ENCODE measurements at places on chromosomes 4 and X. TPM values are rescaled to one million over a fixed set of nuclear protein-coding genes. Genes with fewer than 3 reads are reported as not detected.
A peak's percentile ranks its signal among the peaks of the same experiment; 100 is the strongest.

DNA sequence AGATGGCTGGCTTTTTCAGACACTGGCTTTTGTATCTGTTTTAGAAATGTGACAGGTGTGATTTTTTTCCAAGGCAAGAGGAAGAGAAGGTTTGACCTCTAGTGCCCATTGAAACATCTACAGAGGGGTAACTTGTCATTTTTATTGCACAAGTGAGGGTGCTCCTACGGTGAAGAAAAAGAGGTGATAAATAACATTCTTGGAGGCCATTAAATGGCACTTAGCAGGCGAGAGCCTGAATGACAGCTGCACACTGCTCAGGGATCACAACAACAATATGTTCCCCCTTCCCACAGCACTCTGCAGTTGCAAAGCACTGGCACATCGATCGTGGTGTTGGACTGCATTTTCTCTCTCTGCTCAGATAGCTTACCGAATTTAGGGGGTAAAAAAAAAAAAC, 22.9 kb downstream of the FAM184B start:
- no peaks in the 10 kb centered on the region for H3K27me3 ChIP-seq
- no peak overlapping the region for H3K4me3 ChIP-seq
- DNase-seq = no peak
- H3K36me3 ChIP-seq = no peaks in the 10 kb centered on the region
- H3K27ac ChIP-seq = no peak overlapping the region

CCKAR gene
- 21.1 TPM for total RNA-seq

ASMT gene
- total RNA-seq = not detected

GRCh38 chrX:33735182-33735581, 396.9 kb downstream of the FAM47A start:
- DNase-seq = no peak
- no peak overlapping the region for H3K27ac ChIP-seq
- no peaks in the 10 kb centered on the region for H3K4me1 ChIP-seq
- H3K27me3 ChIP-seq = no peaks in the 10 kb centered on the region
- H3K4me3 ChIP-seq = no peak overlapping the region

- no peak for DNase-seq
- H3K27me3 ChIP-seq = no peaks in the 10 kb centered on the region
- H3K27ac ChIP-seq = no peak overlapping the region
- H3K36me3 ChIP-seq = no peaks in the 10 kb centered on the region
Observed at GRCh38 chr4:183413234-183414200, 30.9 kb upstream of the CDKN2AIP start.

SLC49A3 gene
- 2.7 TPM for total RNA-seq

DNA sequence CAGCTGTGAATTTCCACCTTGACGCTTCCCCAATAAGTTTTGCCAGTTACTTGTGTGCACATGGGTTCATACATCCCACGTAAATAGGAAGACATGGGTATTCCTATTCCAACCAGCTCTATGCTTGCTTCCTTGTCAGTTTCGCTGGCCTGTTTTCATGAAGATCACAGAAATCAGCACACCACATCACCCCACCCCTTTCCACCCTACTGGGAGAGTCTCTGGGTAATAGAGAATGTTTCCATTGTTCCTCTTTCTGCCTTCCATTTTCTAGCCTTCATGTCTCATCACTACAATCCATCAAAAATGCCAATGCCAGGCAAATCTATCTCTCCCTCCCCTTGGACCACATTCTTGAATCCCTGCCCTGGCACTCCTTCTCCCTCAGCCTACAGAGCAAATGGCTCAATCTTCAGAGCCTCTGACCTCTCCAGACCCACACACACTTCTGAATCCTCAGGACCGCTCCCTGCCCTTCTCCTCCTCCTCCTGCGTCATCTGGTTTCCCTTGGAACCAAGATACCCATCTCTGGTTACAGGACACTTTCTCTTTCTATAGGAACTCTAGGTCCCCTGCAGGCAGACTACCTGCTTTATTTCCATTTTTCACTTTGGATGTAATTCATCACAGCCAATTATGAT, 323.3 kb downstream of the DHX15 start:
- no peaks in the 10 kb centered on the region for H3K36me3 ChIP-seq
- no peaks in the 10 kb centered on the region for H3K27me3 ChIP-seq
- DNase-seq = no peak
- no peaks in the 10 kb centered on the region for H3K4me1 ChIP-seq
- H3K4me3 ChIP-seq = no peak overlapping the region
- H3K27ac ChIP-seq = no peak overlapping the region

GRCh38 chrX:154401918-154402621, 3.9 kb downstream of the RPL10 start:
- no peak overlapping the region for H3K4me3 ChIP-seq
- peaks cover 22% of the 10 kb centered on the region for H3K4me1 ChIP-seq
- peak overlapping the region; percentile 48 for H3K27ac ChIP-seq
- no peaks in the 10 kb centered on the region for H3K27me3 ChIP-seq
- no peak for DNase-seq
- H3K36me3 ChIP-seq = peaks cover 31% of the 10 kb centered on the region

- DNase-seq = no peak
- no peaks in the 10 kb centered on the region for H3K4me1 ChIP-seq
- no peaks in the 10 kb centered on the region for H3K36me3 ChIP-seq
- no peak overlapping the region for H3K4me3 ChIP-seq
- H3K27ac ChIP-seq = no peak overlapping the region
Observed at GRCh38 chr4:137635108-137635507, 102.8 kb upstream of the PCDH18 start.

DNA sequence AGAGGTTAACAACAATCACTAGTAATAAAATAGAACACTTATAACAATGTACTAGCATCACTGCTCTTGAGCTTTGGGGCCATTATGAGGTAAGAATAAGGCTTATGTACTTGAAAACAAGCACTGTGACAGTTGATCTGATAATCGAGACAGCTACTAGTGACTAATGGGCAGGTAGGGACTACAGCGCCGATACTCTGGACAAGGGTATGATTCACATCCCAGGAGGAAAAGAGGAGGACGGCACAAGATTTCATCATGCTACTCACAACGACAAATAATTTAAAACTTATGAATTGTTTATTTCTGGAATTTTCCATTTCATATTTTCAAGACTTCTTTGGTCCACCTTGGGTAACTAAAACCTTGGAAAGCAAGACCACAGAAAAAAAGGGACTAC, 62.3 kb downstream of the FAM184B start:
- H3K27ac ChIP-seq = no peak overlapping the region
- no peak for DNase-seq
- no peak overlapping the region for H3K4me3 ChIP-seq
- H3K27me3 ChIP-seq = no peaks in the 10 kb centered on the region
- H3K36me3 ChIP-seq = no peaks in the 10 kb centered on the region

DNA sequence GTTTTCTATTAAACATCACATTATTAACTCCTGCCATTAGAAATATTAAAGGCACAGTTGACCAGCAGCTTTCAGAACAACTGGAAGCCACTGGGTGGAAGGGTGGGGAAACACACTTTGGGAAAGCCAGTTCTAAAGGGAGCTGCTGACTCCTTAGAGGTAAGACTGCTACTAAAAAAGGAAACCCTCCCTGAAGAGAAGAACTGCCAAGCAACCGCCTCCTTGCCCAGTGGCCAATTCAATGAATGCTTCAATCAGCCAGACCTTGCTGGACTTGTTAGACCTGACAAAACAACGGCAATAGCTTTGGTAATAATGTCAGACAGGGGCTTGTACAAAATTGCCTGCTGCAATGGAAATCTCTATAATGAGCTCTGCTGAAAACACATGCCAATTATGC, 15.6 kb downstream of the OPHN1 start:
- H3K4me1 ChIP-seq = no peaks in the 10 kb centered on the region
- H3K27me3 ChIP-seq = no peaks in the 10 kb centered on the region
- no peak overlapping the region for H3K27ac ChIP-seq
- H3K36me3 ChIP-seq = no peaks in the 10 kb centered on the region

DNA sequence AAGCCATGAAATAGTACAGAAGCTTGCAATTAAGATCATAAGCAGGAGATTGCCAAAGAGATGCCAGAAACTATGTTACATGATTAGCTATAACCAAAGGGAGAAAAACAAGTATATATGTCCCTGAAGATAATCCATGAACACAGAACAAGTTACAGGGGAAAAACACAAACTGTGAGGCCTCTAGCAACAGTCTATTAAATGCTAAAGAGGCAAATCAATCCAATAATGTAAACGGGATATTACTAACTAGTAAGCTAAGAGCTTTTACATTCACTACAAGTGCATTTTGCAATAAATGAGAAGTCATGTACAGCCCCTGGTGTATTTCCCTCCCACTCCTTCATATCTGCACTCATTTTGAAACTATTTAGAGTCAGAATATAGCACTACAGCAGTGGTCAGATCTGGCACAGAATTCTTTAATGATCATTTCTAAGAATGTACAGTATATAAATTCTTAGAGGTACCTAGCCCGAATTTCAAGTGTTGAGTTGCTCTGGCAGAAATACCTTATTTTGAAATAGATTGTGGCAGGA, 449.8 kb upstream of the SMIM31 start:
- H3K27me3 ChIP-seq = no peaks in the 10 kb centered on the region
- H3K36me3 ChIP-seq = no peaks in the 10 kb centered on the region
- no peak for DNase-seq
- H3K4me3 ChIP-seq = no peak overlapping the region
- no peaks in the 10 kb centered on the region for H3K4me1 ChIP-seq

MID1 gene
- total RNA-seq = 15.4 TPM

- H3K36me3 ChIP-seq = no peaks in the 10 kb centered on the region
- no peaks in the 10 kb centered on the region for H3K27me3 ChIP-seq
- H3K4me1 ChIP-seq = peaks cover 3% of the 10 kb centered on the region
- H3K4me3 ChIP-seq = no peak overlapping the region
Observed at GRCh38 chrX:38214551-38215531, 5.8 kb downstream of the SRPX start.

ETFDH gene
- 78.0 TPM for total RNA-seq

DNA sequence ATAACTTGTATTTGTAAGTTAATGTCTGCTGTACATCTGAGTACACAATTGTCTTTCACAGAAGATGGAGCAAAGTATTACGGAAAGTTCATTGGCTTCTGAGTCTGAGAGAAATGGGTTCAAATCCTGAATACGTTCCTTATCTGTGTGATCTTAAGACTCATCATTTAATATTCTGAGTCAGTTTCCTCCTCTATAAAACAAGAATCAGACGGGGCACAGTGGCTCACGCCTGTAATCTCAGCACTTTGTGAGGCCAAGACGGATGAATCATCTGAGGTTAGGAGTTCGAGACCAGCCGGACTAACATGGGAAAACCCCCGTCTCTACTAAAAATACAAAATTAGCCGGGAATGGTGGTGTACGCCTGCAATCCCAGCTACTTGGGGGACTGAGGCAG, 57.8 kb downstream of the APBB2 start:
- H3K4me3 ChIP-seq = no peak overlapping the region
- H3K4me1 ChIP-seq = peaks cover 50% of the 10 kb centered on the region
- H3K27ac ChIP-seq = no peak overlapping the region
- H3K36me3 ChIP-seq = no peaks in the 10 kb centered on the region

DNA sequence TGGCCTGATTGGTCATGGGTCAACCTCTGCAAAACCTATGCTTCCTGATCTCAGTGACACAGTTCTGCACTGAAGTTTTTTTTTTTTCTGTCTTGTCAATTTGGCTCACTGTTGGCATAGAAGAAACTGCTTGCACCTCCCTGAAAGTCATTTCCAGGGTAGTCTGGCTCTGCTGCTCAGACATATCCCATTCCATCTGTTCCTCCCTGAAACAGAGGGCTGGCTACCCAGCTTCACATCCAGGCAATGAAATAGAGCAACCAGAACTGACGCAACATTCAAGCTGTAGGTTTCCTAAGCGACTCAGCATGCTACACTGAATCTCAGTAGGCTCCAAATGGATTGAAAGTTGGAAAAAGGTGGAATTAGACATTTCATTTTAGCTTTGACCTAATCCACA, 176.8 kb upstream of the MBNL3 start:
- H3K4me1 ChIP-seq = no peaks in the 10 kb centered on the region
- H3K36me3 ChIP-seq = no peaks in the 10 kb centered on the region
- no peak for DNase-seq
- no peak overlapping the region for H3K27ac ChIP-seq
- H3K27me3 ChIP-seq = no peaks in the 10 kb centered on the region

Measured in stomach (tissue), 19 donors.